ENCODE measurements at places on chromosomes 11 and 22. TPM values are rescaled to one million over a fixed set of nuclear protein-coding genes. Genes with fewer than 3 reads are reported as not detected.

The YWHAH gene
- total RNA-seq = 154 TPM

DNA sequence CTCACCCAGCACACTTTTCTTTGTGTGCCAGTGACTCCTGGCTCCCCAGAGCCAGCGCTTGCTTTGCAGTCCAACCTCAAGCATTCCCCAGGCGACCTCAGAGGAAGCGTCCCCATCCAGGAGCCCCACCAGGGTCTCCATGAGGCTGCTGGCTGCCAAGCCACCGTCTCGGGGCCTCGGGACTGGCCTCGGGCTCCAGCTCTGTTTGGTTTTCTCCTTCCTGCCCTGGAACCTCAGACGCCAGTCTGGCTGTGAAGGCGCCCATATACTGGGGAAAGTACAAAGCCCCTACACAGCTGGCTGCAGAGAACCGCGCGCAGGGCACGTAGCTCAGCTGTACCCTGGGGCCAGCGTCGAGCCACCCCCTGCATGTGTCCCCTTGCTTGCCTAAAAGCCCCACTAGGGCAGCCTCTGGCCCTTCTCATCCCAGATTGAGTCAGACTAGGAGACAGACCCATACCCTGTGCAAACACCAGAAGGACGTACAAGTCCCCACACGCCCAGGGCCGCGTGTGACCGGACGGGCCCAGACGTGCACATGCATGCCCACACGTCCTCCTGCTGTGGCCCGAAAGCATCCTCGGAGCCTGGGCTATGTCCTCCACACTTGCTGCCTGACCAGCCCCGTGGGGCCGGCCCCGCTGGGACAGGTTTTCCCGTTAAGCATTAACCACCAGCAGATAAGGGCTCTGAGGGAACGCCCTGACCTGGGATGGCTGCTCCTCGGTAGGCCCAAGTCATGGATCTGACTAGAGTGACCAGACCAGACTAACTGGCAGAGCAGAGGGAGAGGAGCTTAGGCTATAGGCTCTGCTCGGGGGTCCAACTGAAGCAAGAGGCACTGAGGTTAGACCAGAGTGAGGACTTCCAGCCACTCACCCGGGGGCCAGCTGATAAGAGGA, 4.2 kb upstream of the SYT8 start:
- H3K4me3 ChIP-seq = no peak overlapping the region
- H3K36me3 ChIP-seq = no peaks in the 10 kb centered on the region
- H3K27ac ChIP-seq = peak overlapping the region; percentile 24
- H3K4me1 ChIP-seq = peaks cover 34% of the 10 kb centered on the region
- DNase-seq = peak; percentile 82
- H3K27me3 ChIP-seq = no peaks in the 10 kb centered on the region

The SAA2 gene
- 4.2 TPM for total RNA-seq

DNA sequence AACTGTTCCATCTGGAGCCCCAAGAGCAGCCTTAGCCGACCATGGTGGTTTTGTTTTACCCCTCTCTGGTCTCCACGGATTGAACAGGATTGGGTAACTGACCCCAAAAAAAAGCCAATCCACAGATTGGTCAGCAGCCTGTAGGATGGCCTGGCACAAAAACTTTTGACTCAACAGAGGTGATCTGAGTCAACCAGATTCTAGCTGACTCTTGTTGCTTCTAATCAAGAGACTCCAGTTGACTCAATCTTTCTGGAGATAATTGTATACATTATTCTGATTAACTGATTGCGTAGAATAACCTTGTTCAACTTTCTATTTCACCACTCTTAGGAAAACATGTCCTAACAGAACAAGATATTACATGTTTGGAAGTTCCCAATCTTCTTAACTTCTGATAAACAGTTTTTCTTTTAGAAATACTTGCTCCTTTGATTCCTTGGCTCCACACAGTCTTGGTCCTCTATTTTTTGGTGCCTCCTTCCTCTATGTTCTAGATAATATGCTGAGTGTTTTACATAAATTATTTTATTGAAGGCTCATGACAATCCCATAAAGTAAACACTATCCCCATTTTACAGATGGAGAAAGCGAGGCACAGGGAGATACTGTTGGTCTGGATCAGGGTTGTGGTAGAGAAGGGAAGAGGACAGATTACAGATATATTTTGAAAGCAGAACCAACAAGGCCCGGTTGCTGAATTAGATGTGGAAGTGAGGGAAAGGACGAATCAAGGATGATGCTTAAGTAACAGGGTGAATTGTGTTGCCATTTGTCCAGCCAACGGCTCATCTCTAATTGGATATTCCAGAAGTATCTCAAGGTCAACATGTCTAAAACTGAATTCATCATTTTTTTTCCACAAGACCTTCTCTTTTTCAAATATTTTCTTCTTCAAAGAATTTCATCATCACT, 11.5 kb upstream of the ZC3H12C start:
- H3K4me3 ChIP-seq = no peak overlapping the region
- H3K36me3 ChIP-seq = no peaks in the 10 kb centered on the region
- no peak for DNase-seq
- H3K4me1 ChIP-seq = no peaks in the 10 kb centered on the region
- no peak overlapping the region for H3K27ac ChIP-seq

All from upper lobe of right lung (tissue), 1 donor.